ENCODE measurements at places on chromosomes 11 and 22. TPM values are rescaled to one million over a fixed set of nuclear protein-coding genes. Genes with fewer than 3 reads are reported as not detected.

- no peak for DNase-seq
Measured at GRCh38 chr11:10338287-10338686, 33.4 kb downstream of the ADM start.

CHRDL2 gene
- not detected for polyA plus RNA-seq

KRTAP5-7 gene
- polyA plus RNA-seq: not detected

RIMBP3C gene
- 0.32 TPM for polyA plus RNA-seq

- DNase-seq: no peak
Measured at GRCh38 chr11:10301656-10302358, 3.1 kb upstream of the ADM start.

NPAS4 gene
- polyA plus RNA-seq: 1.5 TPM

GRCh38 chr11:13012056-13012661 is 3.0 kb downstream of the RASSF10 start:
- DNase-seq: peak; percentile 27

OR52I2 gene
- 0.06 TPM for polyA plus RNA-seq

- no peak for DNase-seq
Measured at GRCh38 chr22:44486538-44486937, 11.5 kb downstream of the RTL6 start.

TH gene
- polyA plus RNA-seq: not detected

DNA sequence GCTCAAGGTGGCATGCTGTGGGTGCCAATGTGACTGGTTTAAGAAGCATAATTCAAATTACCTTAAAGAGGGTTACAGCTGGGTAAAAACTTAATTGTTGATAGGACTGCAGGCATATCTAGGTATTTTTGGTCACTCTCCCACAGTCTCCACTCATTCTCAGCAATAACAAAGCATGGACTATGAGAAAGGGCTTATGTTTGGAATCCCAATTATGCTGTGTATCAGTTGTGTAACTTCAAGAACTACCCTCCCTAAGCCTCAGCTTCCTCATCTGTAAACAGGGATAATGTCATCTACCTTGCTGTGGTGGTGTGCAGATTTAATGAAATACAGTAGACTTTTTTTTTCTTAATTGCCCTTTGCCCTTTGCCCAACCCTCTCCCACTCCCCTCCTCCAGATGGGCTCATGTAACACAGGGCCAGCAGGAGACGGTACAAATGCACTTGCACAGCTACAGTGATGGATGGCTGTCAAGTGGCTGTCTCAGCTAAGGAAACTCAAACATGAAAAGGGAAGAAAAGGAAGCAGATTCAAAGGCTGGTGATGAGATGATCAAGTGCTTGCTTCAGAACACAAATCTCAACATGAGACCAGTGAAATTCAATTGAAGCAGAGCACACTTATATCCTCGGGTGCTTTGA is 37.6 kb downstream of the MAP6 start:
- DNase-seq: peak; percentile 23

DNA sequence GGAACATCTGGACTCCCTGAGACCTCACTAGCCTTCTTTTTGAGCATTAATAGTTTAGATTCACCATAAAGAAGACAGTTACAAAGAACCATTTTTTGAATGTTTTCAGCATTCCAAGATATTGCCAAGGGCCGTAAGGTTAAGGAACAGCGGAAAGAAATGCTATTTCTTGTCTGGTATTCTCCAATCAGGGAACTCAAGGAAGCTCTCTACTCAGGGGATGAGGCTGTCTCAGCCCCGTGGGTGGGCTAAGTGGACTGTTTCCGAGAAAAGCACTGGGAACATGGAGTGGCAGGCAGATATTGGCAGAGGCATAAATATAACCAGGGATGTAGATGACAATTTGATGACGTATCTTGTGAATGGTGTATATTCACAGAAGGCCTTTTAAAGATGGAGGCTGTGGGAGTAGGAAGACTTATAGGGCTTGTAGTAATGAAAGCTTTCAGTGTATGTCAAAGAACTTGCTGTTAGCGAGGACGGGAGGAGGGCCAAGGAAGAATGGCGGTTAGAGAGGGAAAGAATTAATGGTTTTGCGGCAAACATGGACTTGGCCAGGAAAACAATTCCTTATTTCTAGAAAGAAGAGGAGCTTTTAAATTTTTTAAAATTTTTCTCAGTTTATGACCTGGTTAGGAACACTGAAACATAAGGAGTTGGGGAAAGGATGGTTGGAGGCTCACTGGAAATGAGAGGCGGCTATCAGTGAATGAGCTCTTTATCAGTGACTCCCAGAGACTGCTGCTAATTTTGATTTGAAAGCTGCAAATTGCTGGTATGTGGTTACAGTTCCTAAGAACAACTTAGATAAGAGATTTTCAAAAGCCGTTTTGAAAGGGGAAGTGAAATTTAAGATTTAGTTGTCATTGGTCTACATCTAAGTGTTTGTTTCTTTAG is 64.6 kb downstream of the ST3GAL4 start:
- DNase-seq: peak; percentile 88

- no peak for DNase-seq
Measured at GRCh38 chr11:111367411-111368284, 11.4 kb downstream of the POU2AF1 start.

DNA sequence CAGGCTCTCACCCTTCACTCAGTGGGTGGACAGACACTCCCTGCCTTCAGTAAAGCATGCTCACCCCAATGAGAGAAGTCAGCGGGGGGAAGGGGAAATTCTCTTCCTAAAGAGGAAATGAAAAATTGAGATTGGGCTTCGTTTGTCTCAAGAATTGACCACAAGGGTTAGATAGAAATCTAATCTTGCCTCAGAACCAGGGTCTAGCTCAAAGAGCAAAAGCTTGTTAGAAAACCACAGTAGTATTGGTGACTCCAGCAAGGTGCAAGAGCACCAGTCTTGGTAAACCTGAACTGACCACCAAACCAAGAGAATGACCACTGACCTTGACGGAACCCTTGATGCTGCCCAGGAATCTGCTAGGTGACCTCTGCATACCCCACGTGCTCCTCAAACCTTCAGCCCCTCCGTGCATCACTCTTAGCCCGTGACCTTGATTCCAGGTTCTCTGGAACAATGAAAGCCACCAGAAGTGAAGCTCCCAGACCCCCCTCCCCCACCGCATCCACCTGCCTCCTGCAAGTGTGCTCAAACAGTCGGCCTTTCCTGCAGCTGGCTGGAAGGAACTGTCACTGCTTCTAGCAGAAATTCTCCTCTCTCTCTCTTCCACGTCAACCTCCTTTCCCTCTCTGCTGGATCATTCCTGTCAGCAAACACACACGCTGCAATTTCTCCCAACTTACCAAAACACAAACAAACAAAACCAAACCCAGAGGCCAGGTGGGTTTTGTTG is 3.1 kb upstream of the TMA7B start:
- no peak for DNase-seq

- DNase-seq: no peak
Measured at GRCh38 chr11:76200006-76200940, 6.0 kb downstream of the WNT11 start.

DNA sequence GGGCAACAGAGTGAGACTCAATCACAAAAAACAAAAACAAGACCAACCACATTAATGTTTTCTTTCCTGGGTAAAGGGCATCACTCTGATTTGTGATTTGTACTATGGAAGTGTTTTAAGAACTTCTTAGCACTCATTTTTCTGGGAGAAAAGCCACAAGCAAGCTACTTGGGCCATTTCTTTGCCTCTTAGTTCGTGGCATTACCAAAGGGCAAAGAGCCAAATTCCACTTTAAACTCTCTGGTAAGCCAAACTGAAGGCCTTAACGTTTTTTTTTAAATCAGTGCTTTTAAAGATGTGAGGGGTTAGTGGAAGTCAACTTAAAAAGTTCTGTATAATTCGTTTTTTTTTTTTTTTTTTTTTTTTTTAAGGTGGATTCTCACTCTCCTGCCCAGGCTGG is 36.9 kb downstream of the CAT start:
- no peak for DNase-seq

GRCh38 chr11:24683583-24683982 is 186.7 kb downstream of the LUZP2 start:
- no peak for DNase-seq

MS4A4A gene
- polyA plus RNA-seq: not detected

DNA sequence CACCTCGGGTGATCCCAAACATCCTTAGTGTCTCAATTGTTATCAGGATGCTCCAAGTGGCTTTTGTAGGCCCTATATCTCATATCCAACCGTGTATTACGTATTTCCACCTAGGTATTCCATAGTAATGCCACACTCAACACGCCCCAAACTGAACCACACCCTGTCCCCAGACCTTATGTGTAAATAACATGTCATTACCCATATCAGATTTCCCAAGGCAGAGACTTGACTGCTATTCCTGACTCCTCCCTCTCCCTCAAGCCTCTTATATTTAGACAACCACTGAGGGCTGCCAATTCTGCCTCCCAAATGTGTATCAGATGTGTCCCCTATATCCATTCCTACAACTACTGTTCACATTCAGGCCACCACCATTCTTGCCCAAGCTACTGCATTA is 132.8 kb upstream of the NCAM1 start:
- no peak for DNase-seq

GRCh38 chr11:103703437-103703836 is 333.0 kb upstream of the DDI1 start:
- no peak for DNase-seq

GRCh38 chr22:19543970-19544708 is 19.9 kb upstream of the CLDN5 start:
- no peak for DNase-seq

POLA2 gene
- polyA plus RNA-seq: 20.3 TPM

DNA sequence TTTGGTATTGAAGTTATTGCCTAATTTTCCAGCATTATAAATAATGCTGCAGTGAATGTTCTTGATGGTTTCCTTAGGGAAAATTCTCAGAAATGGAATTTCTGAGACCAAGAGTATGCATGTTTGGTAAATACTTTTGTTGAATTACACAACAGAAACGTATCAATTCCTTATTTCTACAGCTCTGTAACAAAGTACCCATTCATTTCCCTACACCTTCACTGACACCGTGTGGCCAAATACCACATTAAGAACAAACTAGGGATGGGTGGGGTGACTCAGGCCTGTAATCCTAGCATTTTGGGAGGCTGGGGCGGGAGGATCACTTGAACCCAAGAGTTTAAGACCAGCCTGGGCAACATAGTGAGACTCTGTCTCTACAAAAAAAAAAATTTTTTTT is 21.8 kb downstream of the MCAM start:
- DNase-seq: no peak

RASD2 gene
- polyA plus RNA-seq: 0.61 TPM

DNA sequence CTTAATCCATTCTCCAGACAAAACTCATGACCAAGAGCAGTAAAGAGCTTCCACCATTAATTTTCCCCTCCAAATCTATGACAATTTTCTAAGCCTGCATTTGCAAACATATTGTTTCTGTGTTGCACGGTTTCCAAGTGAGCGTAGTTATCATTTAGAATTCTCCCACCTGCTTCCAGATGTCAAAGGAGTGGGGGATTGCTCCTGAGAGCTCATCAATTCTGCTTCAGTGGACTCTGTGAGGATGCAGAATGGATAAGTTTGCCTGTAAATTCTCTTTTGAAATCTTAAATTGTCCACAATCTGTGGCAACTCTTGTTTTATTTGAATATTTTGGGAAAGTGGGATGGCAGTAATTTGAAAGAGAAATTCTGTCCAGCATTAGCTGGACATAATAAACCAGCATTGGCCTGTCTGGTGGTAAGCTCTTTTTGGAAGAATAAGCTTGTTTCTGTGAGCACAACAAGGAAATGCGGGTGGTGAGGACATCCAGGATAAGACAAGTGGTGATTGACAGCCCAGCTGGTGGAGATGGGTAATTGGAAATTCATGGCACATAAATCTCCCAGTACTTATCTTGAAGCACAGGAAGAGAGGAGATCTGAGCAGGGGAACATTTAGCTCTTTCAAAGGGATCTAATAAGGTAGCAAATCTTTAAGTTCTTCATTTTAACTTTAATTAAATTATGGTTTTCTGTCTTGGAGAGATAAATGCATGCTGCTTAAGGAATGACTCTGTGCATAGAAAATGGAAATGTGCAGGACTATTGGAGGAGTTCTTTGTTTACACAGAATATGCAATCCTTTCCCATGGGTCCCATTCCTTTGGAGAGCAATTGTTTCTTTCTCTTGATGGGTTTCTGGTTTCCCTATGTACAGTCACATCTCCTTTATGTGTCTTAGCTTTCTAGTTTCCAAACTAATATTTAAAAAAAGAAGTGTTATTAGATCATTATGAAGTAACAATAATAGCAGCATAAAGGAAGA is 73.2 kb downstream of the FAT3 start:
- no peak for DNase-seq

DNA sequence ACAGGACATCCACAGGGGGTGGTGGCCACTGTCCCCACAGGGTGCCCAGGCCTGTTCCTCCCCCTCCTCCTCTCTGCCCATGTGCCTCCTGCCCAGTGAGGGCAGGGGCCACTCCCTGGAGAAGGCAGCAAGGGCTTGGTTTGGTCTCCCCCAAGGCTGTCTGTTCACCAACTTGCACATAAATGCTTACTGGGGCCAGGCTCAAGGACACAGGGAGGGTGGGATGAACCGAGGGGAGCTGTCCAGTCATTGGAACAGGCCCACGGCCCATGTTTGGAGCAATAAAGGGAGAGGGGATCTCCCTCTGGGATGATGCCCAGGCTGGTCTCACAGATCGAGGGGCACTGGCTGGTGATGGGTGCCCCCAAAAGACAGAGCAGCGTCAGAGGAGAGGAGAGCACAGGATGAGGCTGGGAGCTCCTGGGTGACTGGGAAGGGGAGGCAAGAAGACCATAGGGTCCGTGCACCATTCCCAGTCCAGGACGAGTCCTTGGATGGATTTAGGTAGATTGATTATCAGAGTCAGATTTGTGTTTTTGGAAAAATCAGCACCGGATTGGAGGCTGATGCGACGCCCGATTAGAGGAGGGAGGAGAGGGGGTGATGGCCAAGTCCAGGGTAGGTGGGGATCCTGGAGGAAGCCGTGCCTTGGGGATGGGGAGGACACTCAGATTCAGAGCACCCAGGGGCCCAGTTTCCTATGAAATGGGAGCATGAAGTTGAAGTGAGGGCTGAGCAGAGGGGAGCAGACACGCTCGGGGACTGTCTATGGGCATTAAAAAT is 1.1 kb downstream of the IGLL5 start:
- DNase-seq: no peak

DNA sequence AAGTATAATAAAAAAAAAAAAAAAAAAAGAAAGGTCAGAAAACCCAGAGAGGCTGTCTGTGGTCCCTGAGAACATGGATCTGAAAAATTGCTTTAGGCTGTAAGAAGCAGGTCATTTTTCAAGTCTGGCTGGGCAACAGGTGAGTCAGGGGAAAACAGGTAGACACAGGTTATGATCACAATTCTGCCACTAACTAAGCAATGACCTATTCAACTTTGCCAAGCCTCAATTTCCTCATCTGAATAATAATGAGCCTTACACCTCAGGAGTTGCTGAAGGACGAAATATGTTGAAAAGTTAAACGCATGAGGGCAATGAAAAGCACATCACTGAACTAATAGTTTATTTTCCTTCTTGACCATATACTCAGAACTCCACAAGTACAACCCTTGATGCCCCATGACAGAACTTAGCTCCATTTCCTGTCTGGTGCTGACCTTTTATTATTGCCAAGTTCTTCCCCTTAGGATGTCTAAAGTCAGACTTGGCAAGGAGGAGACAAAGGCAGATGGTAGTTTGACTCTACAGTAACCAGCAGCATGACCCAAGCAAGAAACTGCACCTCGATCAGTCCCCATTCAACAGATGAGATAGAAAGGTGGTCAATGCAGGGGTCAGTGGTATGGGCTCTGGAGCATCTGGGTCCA is 93.6 kb downstream of the SYN3 start:
- no peak for DNase-seq

PIK3C2A gene
- 23.2 TPM for polyA plus RNA-seq

HOATZ gene
- not detected for polyA plus RNA-seq

- DNase-seq: no peak
Measured at GRCh38 chr22:37659066-37659896, 758 bp downstream of the PDXP start.

Measured in cardiac muscle cell (in vitro differentiated cells and primary cell).